ENCODE measurements at places on chromosomes 13 and 19.

GRCh38 chr13:113616991-113617749 is 32.6 kb downstream of the TFDP1 start:
- DNase-seq: no peak

- DNase-seq: no peak
These were observed 14.5 kb downstream of the PPFIA3 start for GRCh38 chr19:49133621-49134454.

DNA sequence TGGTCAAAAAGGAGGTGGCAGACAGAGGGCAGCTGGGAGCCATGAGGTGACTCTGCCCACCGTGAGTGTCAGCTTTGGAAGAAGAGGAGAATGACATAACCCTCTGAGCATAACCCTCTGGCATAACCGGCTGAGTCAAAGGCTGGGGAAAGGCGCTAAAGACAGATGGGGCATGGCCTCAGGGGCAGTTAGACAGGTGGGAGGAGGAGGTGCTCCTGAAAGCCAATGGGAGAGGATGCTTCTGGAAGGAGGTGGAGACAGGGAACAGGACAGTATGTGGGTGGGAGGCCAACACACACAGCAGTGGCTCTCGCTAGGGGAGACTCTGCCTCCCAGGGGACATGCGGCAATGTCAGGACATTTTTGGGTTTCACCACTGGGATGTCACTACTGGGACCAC is 17.1 kb downstream of the ELAVL1 start:
- no peak for DNase-seq

DNA sequence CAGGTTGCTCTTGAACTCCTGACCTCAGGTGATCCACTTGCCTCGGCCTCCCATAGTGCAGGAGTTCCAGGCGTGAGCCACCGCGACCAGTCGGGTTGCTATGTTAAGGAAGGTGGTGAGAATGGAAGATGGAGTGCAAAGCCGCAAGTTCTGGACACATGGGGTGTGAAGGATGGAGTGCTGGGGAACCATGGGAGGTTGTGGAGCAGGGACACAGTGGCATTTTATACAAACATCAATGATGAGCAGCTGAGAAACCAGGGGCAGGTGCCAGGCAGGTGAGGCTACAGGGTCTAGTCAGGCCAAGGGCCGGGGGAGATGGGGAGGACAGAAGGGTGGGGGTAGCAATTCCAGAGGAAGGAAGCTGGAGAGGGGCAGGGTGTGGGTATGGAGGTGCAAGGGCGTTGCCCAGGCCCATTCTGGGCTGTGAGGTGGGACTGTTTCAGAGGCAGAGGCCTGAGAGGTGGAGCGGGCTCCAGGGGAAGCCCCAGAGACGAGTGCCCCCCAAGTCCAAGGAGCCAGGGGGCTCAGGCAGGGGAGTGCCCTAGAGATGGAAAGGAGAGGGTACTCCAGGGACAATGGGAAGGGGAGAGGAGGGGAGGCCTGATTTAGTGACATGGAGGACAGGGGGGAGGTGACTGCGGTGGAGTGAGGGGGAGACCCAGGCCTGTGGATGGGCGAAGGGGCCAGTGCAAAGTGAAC is 1.9 kb upstream of the RAX2 start:
- DNase-seq: no peak

DNA sequence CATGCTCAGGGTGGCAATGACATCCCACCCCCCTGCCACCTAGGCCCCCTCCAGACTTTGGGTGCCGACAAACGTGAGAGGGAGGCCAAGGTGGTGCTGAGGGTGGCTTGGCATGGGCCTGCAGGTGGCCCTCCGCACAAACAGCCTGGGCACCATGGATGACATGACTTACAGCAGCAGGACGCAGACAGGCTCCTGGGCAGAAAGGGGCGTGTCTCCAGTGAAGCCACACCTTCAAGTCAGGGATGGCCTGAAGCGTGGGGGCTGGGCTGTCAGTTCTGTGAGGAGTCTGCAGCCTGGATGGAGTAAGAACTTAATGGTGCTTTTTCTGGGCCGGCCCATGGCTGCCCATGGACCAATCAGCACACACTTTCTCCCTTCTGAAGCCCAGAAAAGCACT is 25.3 kb downstream of the POMP start:
- no peak for DNase-seq

DNA sequence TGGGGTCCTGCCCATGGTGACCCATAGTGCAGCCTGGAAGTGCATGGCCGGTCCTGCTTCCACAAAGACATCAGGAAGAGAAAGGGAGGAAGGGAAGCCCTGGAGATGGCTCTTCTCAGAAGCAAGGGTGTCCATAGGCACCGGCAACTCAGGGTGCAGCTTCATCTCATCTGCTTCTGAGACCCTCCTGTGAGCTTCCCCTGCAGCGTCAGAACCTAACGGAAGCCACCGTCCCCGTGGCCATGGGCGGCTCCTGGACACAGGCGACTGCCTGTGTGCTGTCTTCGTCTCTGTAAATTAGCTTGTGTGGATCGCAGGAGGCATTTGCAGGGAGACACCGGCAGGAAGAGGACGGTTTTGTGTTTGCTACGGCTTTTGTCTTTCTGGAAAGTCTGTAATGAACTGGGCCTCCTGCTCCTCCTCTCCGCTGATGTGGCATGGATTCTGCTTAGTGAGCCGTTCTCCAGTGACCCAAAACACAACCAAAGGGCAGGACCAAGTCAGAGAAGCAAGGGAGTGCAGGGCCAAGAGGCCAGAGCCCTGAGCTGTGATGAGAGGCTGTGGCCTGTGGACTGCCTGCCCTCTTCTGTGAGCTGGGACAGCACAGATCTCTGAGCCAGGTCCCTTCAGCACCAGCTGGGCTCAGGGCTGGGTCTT is 2.5 kb downstream of the ATP4B start:
- no peak for DNase-seq

- no peak for DNase-seq
These were observed 148.5 kb downstream of the GPC5 start for GRCh38 chr13:91546900-91547299.

GRCh38 chr19:35813043-35813890 is 622 bp upstream of the PRODH2 start:
- no peak for DNase-seq

- DNase-seq: no peak
These were observed 504.8 kb downstream of the SLITRK1 start for GRCh38 chr13:83377491-83377890.

GRCh38 chr13:27794921-27795717 is 2.8 kb downstream of the GSX1 start:
- no peak for DNase-seq

DNA sequence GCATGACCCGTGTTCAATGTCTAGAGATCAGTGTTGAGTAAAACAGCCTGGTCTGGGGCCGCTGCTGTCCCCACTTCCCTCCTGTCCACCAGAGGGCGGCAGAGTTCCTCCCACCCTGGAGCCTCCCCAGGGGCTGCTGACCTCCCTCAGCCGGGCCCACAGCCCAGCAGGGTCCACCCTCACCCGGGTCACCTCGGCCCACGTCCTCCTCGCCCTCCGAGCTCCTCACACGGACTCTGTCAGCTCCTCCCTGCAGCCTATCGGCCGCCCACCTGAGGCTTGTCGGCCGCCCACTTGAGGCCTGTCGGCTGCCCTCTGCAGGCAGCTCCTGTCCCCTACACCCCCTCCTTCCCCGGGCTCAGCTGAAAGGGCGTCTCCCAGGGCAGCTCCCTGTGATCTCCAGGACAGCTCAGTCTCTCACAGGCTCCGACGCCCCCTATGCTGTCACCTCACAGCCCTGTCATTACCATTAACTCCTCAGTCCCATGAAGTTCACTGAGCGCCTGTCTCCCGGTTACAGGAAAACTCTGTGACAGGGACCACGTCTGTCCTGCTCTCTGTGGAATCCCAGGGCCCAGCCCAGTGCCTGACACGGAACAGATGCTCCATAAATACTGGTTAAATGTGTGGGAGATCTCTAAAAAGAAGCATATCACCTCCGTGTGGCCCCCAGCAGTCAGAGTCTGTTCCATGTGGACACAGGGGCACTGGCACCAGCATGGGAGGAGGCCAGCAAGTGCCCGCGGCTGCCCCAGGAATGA is 1.5 kb upstream of the CEACAM5 start:
- DNase-seq: peak; percentile 50

- DNase-seq: peak; percentile 82
These were observed 2.1 kb downstream of the TGFB1 start for GRCh38 chr19:41351339-41352245.

DNA sequence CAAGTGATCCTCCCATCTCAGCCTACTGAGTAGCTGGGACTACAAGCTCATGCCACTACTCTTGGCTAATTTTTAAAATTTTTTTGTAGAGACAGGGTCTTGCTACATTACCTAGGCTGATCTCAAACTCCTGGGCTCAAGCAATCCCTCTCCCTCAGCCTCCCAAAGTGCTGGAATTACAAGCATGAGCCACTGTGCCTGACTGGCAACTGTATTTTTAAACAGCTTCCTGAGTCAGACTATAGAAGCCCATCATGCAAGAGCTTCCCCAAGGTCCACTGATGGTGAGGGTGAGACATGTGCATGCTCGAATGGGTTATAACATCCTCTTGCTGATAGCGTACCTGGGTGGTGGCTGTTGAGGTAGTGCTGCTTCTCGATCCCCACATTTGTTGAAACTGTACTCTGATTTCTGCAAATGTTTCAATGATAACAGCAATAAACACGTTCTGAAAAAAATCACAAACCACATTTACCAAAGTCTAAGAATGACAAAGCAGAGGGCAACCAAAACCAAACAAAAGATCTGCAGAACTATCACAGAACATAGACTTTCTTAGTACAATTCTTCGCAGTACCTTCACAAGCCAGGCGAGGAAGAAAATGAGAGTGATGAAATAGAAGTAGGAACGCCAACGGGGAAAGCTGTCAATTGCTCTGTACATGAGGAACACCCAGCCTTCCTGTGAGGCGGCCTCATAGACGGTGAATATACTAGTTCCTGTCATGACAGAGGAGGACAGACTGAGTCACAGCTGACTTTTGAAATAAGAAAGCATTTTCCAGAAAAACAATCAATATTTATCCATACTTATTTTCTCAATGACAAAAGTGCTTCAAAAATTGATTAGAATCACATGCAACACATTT is 124.4 kb downstream of the NALCN start:
- DNase-seq: no peak

GRCh38 chr13:47129461-47129860 is 232.6 kb upstream of the HTR2A start:
- no peak for DNase-seq

DNA sequence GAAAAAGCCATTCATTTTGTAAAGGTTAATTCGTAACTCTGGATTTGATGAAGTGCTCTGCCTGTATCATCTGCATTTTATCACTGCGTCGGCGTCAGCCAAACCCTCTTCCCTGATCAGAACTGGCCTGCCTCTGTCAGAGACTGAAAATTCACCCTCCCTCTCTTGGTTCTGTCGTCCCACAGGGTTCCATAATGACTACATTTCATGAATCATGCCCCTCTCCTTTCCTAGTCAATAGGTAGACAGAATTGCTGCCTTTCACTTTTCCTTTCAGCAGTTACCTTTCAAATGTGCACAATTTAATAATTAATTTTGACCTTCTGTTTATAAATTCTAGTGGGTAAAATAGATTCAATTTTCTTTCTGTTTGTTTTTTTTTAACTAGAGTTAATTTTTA is 423.4 kb downstream of the RFC3 start:
- DNase-seq: no peak

DNA sequence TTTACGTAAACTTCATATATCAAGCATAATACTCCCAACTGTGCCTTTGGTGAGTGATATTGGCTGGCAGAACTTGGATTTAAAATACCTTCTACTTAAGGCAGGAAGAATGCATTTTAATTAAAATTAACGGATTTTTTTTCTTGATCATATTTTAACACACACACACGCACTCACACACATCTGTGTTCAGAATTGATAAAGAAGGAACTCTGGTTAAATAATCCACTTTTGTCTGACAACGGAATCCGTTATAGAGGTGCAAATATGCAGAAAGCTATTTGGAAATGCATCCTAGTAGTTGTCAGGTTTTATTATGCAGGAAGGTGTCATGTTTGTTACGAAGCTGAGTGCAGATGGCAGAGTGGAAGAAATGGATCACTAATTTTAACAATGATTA is 105.5 kb upstream of the ZNF536 start:
- DNase-seq: no peak

- DNase-seq: no peak
These were observed 17.5 kb upstream of the F7 start for GRCh38 chr13:113087923-113088690.

DNA sequence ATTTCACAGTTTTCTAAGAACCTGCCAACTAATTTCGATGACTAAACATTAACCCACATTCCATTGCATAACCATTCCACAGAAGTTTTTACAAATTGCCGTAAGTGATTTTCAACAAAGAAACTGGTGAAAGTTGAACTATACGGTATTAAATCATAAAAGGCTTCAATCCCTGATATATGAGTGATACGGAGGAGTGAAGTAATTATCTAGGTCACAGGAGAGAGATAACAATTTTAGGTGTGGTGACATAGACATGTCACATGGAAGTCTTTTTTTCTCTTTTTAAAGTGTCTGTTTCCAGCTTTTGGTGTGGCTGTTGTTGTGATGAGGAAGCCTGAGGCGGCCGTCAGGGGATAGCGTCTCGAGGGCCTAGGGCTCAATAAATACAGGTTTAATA is 29.4 kb downstream of the TBC1D4 start:
- no peak for DNase-seq

- no peak for DNase-seq
These were observed 83.7 kb upstream of the OBI1 start for GRCh38 chr13:78742659-78743058.

- no peak for DNase-seq
These were observed 1770.0 kb downstream of the PCDH9 start for GRCh38 chr13:65460136-65460535.

DNA sequence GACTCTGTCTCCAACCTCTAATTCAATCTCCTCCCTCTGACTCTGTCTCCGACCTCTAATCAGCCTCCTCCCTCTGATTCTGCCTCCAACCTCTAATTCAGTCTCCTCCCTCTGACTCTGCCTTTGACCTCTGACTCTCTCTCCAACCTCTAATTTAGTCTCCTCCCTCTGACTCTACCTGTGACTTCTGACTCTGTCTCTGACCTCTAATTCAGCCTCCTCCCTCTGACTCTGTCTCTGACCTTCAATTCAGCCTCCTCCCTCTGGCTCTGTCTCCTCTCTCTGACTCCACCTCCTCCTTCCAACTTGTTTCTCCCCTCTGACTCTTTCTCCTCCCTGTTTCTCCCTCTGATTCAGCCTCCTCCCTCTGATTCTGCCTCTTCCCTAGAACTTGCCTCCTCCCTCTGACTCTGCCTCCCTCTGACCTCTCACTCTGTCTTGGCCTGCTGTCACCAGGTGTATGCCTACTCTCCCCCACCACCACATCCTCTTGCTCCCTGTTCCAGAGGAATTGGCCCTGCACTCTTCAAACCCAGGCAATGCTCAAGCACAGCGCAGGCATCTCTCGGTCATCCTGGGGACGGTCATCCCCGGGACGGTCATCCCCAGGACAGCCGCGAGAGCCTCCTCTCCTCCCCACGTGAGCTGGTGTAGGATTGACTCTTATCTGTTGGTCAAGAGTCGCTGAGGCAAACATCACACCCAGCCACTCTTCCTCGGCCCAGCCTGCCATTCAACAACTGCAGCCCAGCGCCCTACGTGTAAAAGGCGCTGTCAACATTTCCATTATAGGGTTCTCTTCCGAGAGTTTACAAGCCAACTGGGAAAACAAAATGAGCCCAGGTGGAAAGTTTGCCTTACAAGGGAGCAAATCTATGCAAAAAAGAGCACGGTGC is 60.2 kb downstream of the ZIC5 start:
- DNase-seq: no peak

- no peak for DNase-seq
These were observed 135.6 kb upstream of the ZNF536 start for GRCh38 chr19:30236587-30236986.

Measured in activated T-cell treated with anti-CD3 and anti-CD28 coated beads for 4 hours (primary cell).